Psoas muscle (tissue), 8 donors: ENCODE measurements at places on chromosomes 16 and 17. TPM values are rescaled to one million over a fixed set of nuclear protein-coding genes. Genes with fewer than 3 reads are reported as not detected.
A peak's percentile ranks its signal among the peaks of the same experiment; 100 is the strongest.

TTYH2 gene
- total RNA-seq: 7.0 TPM

FOXC2 gene
- 0.32 TPM for total RNA-seq

DNAH9 gene
- total RNA-seq: not detected

MAP2K6 gene
- total RNA-seq: 102 TPM

OR1F1 gene
- total RNA-seq: not detected

GRCh38 chr16:63067141-63067540, 1030.9 kb upstream of the CDH8 start:
- no peak for DNase-seq

- DNase-seq: no peak
Observed at GRCh38 chr17:11121341-11121985, 119.5 kb upstream of the SHISA6 start.

FAM20A gene
- total RNA-seq: 1.1 TPM

DNA sequence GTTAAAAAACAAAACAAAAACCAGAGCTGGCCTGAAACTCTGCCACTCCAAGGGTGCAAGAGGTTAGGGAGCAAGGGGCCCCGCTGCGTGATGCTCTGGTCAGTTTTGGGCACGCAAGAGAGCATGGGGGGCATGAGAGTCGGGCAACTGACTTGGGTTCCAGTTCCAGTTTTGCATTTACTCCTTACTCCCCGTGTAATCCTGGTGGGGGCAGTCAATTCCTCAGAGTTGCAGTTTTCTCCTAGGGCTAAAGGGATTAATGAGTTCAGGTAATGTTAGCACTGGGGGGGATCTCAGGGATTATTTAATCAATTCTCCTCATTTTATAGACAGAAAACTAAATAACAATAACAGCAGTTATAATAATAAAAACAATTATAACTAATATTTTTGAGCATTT, 72.9 kb upstream of the PMFBP1 start:
- no peak for DNase-seq

HSPB9 gene
- total RNA-seq: 0.43 TPM

TMEM88 gene
- 21.0 TPM for total RNA-seq

GRCh38 chr16:55035029-55035428, 104.4 kb downstream of the IRX5 start:
- no peak for DNase-seq

FOXF1 gene
- total RNA-seq: not detected

- DNase-seq: no peak
Observed at GRCh38 chr16:56360117-56361008, 65.0 kb downstream of the AMFR start.

GRCh38 chr17:32307658-32308057, 34.3 kb downstream of the C17orf75 start:
- DNase-seq: no peak

DNA sequence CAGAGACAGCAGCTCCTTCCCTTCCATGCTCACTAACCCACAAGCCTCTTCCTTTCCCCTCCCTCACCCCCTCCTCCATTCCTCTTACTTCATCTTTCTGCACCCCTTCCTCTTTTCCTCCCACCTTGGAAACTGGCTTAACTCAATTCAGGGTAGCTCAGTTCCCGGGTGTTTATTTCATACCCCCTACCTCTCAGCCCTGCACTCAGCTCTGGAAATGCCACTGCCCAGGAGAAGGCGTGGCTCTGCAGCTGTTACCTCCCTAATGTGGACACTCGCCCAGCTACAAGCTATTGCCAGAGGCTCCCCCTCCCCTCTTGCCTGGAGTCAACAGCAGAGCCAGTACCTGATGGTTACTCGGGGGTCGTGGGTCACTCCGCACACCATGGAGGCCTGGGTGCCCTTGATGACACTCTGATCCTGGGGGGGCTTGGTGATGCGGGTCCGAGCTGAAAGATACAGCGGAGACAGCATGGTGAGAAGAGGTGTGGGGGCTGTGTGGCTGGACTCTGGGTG, 118.4 kb upstream of the CDC42EP4 start:
- DNase-seq: no peak

DNA sequence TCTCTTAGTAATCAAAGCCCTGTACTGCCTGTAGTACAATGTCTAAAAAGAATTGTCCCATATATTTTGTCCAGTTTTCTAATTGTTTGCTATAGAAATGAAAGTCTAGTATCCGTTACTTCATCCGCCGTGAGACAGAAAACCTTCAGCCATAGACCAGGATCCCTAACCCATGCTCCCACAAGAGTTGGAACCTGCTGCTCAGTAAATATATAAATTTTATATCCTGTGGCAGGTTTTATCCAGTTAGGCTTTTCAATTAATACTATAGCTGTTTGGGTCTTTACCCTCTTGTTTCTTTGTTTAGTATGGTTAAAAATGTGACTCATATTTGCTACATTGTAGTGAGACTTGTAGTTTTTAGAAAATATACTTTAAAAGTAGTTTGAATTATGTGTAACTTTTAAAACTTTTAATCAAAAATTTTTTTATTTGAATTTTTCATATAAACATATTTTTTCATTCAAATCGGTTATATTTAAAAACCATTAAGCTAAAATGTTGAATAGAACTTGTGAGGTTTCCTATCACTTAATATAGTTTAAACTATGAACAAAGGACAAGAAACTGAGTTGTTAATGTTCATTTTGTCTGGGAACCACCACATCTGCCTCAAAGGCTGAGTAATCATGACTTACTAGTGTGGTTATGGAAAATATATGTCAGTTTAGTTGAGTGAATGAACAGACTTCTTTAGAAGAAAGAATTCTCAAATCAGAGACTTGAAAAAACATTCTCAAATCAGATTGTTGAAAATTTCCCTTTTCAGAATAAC, 54.8 kb downstream of the VMP1 start:
- no peak for DNase-seq

DNA sequence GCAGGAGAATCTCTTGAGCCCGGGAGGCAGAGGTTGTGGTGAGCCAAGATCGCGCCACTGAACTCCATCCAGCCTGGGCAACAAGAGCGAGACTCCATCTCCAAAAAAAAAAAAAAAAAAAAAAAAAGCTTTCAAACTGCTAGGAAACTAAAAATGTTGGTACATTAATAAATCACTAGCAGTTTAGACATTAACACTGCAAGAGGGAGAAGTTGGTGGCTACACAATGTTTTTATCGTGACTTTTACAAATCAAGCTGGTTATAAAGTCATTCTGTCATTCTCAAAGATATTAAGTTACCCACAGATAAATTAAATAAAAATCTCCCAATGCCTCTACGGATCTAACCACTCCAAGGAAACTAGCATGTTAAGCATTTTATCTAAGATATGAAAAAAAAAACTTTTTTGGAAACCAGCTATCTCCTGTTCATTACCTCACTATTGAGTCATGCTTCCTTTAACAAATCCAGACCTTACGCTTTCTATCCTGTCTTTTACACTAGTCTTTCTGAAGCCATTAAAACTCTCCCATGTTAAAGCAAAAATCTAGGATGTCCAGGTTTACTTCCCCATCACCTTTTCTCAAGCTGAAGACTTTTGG, 85.9 kb upstream of the SMURF2 start:
- no peak for DNase-seq

SLC4A1 gene
- total RNA-seq: not detected

DNA sequence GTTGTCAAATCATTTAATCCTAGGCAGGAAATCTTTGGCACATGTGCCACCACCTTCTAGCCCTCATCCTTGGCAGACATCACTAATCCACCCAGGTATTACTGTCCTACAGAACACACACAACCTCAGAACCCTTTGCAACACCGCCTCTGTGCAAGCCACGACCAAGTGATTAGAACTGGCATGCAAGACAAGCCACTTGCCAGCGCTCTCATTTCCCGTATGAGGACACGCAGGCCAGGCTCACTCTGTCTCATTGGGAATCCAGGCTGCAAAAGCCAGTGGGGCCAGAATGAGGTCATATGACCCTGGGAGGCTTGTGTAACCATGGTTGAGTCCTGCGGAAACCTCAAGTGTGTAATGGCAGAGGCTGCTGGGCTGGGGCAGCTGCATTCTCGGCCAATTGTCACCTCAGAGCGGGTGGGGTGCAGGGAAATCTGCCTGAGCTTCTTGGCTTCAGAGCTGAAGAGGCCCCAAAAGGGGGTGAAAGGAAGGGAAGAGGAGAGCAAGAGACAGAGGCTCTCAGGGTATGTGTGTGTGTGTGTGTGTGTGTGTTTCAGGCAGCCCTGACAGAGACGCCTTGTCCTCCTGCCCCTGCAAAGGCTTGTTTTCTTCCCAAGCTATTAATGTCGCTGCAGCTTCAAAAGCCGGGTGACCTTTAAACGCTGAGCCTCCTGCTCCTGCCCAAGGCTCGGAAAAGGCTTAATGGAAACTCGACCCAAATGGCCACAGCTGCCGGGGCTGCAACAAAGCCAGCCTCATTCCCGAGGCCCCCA, 43.2 kb upstream of the MRPS23 start:
- DNase-seq: peak; percentile 93

- DNase-seq: no peak
Observed at GRCh38 chr16:68216240-68216639, 19.7 kb downstream of the ESRP2 start.

- no peak for DNase-seq
Observed at GRCh38 chr17:76480632-76481031, 13.2 kb downstream of the AANAT start.

GRCh38 chr16:28130099-28131088, 66.9 kb upstream of the GSG1L start:
- no peak for DNase-seq

CD300LB gene
- 0.15 TPM for total RNA-seq

DNA sequence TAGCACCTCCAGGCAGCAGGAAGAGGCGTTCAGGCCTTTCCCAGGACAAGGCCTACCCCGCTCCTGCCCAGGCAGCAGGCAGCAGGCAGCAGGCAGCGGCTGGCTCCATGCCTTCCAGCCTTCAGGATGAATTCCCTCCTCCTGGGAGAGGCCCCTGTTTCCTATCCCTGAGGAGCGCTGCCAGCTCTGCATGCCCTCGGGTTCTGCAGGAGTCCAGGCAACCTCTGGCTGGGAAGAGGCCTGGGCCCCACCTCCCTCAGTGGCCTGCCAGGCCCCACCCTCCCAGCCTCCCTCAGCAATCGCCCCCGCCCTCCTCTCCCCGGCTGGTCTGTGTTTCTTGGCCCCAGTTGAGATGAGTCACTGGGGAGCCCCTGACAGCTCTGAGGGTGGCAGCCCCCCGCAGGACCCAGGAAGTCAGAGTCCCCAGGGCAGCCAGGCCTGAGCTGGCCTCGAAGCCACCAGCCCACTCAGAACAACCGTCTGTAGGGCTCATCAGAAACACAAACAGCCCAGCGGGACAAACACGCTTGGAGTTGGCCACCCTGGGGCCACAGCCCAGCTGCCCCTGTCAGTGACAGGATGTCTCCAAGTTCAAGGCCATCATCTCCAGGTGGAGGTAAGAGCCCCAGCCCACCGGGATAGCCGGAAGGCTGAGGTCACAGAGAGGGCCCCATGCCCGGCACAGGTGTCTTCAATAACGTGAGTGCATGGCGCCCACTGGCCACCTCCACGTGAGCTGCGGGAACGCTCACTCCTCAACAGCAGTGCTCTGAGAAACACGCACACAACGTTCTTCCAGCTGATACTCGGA, 39.5 kb upstream of the CIBAR2 start:
- DNase-seq: peak; percentile 80

DNA sequence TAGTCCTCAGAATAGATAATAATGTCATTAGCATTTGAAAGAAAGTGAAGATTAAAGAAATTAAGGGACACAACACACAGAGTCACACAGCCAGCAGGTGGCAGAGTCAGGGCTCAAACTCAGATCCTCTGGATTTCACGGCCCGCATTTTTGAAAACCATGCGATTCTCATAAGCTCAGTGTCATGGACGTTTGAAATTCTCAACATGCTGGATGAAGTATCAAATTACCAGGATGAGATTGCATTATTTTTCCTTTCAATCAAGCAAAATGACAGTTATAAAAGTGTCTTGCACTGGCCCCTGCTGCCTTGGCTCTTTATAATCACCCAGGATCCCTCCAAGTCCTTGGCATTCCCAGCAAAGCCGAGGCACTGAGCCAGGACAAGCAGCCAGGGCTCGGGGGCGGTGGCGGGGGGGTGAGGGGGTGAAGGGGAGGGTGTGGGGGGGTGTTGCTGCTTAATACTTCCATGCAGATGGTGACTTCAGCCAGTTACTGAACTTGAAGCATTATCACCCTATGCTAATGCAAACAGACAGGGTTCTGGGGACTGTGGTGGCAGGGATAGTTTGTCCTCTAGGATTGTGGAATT, 6.6 kb upstream of the BMERB1 start:
- peak; percentile 71 for DNase-seq

GRCh38 chr16:66264311-66265047, 102.0 kb upstream of the CDH5 start:
- DNase-seq: no peak
